Fibroblast of the conjunctiva (primary cell): ENCODE measurements at places on chromosomes 4 and X.

DNA sequence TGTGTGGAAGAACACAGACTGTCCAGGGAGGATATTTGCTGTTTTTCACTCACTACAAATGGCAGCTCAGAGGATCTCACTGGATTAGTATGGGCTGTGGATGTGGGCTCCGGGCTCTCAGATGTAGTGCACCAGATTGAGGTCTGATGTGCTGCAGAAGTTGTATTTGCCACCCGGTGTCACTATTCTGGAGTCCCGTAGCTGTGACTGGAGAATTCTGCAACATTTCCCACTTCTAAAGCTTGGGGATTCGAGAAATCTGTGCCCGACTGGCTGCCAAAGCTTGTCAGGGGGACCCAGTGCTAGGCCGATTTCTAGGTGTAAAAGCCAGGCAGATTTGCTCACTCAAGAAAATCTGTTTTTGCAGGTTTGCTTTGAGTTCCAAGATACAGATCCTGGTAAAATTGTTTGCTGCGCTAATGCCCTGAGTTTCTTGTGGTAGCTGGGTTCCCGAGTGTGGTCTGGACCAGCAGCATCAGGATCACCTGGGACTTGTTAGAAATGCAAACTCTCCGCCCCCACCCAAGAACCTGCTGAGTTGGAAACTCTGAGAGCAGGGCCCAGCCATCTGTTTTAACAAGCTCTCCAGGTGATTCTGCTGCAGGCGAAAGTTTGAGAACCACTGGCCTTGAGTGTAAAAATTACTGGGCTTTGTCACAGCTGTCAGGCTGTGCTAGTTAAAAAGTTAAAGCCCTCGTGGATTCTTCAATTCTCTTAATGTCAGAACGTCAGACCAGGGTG lies 18.1 kb downstream of the KIT start:
- no peak for DNase-seq

GRCh38 chrX:5998901-5999300 lies 229.8 kb downstream of the NLGN4X start:
- no peak for DNase-seq

DNA sequence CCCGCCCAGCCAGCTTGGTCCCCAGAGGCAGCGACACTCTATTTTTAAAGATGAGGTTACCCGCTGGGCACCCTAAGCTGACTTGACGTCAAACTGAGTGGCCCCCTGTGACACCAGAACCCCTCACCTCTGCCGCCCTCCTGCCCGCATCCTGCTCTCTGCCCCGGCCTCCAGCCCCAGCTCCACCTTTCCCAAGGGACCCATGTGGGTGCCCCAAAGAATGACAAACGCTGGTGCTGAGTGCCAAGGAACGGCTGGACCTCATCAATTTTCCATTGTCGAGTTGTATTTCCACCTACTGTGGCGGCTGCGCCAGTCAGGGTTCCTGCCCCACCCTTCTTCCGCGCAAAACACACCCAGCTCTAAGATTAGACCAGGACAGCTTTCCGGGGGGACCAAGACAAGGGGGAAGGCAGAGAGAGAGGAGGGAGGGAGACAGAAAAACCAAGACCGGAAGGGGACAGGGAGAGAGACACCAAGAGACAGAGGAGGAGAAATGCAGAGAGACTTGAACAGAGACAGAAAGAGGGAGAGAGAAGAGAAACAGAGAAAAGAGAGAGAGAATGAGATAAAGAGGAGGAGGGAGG lies 2.0 kb downstream of the PRKX start:
- DNase-seq: no peak

- DNase-seq: peak; percentile 17
Measured at GRCh38 chr4:123244137-123244536, 152.5 kb upstream of the SPRY1 start.

- no peak for DNase-seq
Measured at GRCh38 chr4:120773641-120774040, 148.9 kb downstream of the PRDM5 start.

DNA sequence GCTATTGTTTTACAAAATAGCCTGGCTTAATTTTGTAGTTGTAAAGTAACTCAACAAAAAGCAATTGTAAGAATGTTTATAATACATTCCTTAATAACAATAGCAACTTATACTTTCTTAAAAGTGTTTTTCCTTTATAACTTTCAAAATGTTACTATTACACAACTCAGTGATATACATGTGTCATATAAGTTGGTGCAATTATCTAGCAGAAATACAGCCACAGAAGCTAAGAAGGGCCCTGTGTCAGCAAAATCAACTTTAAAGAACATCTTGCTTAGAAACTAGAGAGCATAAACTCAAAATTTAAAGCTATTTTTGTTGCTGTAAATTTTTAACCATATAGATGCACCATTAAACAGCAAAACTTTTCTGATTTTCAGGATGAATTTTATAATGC lies 41.4 kb upstream of the MAB21L2 start:
- no peak for DNase-seq

- no peak for DNase-seq
Measured at GRCh38 chr4:105274090-105274489, 127.4 kb downstream of the TET2 start.

DNA sequence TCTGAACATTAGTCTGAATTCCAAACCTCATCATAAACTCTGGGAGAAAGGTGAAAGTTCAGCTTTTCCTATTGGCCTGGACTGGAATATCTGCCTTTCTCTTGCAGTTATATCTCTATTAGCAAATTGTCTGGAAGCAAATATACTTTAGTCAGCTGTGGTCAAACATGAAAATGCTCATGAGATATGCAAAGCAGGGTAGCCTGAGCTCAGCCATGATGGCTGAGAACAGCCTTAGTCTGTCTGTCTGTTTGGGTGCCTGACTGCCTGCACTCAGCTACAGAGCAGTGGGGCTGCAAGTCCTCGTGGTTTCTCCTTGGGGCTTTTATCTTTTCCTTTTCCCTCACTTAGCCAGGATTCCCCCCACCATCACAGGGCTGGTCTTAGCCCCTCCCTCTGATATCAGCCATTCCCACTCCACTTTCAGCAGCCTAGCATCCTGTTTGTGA lies 19.5 kb upstream of the PGRMC2 start:
- DNase-seq: no peak

DNA sequence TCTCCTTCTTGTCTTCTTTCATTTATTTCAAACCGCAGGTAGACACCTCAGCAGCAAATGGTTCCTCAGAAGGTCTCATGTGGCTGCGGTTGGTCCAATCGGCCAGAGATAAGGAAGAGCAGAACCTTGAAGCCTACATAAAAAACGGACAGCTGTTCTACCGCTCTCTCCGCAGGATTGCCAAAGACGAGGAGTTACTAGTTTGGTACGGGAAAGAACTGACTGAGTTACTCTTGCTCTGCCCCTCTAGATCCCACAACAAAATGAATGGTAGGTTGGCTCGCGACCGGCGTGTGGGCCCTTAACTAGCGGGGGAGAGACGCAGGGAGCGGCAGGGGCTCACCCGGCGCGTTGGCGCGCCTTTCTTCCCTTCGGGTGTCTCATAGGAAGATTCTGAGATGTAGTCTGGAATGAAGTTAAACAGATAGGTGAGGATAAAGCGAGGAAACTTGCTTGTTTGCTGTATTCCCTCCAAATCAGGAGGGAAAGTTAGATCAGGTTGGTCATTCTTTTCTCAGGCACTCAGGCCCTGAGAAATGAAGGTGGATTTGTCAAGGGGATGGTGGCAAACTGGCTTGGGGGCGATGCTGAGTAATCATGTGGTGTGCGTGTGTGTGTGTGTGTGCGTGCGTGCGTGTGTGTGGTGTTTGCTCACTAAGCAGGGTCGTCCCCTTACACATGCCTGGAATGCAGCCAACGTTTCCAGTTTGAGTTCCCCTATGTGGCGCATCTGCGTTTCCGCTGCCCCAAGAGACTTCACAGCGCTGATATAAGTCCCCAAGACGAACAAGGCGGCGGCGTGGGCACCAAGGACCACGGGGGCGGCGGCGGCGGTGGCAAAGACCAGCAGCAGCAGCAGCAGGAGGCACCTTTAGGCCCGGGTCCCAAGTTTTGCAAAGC lies 4.2 kb downstream of the PRDM8 start:
- DNase-seq: no peak

- no peak for DNase-seq
Measured at GRCh38 chrX:12113321-12113720, 25.0 kb upstream of the FRMPD4 start.

DNA sequence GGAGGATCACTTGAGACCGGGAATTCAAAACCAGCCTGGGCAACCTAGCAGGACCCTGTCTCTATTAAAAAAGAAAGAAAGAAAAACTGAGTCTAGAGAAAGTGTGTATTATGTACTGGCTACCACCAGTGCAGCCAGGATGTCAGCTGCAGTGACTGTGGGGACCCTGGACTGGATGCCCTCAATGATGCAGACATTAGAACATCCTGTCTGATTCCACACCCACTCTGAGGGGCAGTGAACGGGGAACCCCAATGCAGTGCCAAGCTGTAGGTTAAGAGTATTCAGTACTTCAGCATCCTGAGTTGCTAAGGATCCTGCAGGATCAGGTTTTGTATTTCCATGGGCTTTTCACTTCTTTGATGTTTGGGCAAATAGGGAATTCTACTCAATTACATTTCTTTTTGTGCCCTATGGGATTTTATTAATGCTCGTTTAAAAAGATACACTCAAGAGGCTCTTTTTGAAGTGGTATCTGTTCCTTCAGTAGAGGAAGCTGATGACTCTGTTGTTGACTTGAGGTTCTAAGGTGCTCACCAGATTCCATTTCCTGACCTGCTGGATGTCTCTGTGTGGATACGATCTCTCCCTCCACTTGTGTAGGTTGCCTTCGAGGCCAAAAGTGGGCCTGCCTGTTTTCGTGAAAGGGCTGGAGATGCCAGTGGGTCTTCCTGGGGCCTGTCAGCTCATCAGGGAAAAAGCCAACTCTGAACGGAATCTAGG lies 85.9 kb upstream of the CLCN4 start:
- DNase-seq: no peak

- no peak for DNase-seq
Measured at GRCh38 chr4:71487344-71487920, 148.6 kb downstream of the SLC4A4 start.

GRCh38 chrX:11465648-11466411 lies 172.6 kb downstream of the AMELX start:
- DNase-seq: no peak

- DNase-seq: no peak
Measured at GRCh38 chrX:150854856-150855255, 43.6 kb downstream of the CD99L2 start.

DNA sequence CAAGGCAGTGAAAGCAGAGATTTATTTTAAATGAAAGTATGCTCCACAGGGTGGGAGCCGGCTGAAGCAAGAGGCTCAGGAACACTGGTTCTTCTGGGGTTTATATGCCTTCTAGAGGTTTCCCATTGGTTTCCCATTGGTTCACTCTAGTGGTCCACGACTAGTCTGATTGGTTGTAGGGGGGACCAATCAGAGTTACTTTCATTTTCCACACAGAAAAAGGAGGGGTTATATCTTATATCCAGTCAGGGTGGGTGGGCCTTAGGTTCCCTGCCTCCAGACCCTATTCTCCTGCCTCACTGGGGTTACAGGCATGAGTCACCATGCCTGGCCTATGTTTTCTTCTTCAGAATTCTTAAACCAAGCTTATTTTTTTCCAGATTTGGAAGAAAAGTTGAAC lies 101.6 kb downstream of the KLHL8 start:
- DNase-seq: peak; percentile 37

DNA sequence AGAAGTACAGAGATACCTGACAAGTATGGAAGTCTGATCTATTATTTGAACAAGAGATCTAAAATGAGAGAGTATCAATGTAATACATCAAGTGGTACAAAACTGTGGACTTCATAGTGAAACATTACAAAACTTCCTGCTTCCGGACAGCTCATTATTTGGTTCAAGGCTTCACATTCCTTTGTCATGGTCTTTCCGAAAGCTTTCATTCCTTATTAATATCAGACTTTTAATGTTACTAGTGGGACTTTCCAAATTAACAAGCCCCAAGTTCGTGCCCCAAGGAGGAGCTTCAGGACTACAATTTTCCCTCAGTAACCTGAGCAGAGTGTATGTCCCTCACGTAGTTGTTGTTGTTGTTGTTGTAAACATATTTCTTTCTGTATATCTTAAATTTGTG lies 1.2 kb downstream of the CHIC2 start:
- DNase-seq: no peak

GRCh38 chr4:103499094-103499493 lies 220.7 kb downstream of the TACR3 start:
- peak; percentile 52 for DNase-seq

DNA sequence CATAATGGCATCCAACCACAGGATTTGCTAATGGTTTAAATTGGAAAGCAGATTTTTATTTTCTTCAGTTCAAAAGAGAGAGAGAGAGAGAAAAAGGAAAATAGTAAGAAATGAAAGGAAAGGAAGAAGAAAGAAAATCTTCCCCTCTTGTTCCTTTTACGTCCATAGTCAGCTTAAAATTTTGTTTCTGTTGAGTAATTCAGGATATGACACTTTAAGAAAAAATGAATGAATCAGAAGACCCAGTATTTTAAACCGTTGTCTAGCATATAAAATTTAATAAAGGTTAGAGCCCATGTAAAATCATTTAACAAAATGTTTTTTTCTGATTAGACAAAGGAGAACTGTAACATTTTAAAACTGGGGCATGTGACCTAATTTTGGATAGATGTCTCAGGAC lies 391.8 kb upstream of the EPHA5 start:
- no peak for DNase-seq

DNA sequence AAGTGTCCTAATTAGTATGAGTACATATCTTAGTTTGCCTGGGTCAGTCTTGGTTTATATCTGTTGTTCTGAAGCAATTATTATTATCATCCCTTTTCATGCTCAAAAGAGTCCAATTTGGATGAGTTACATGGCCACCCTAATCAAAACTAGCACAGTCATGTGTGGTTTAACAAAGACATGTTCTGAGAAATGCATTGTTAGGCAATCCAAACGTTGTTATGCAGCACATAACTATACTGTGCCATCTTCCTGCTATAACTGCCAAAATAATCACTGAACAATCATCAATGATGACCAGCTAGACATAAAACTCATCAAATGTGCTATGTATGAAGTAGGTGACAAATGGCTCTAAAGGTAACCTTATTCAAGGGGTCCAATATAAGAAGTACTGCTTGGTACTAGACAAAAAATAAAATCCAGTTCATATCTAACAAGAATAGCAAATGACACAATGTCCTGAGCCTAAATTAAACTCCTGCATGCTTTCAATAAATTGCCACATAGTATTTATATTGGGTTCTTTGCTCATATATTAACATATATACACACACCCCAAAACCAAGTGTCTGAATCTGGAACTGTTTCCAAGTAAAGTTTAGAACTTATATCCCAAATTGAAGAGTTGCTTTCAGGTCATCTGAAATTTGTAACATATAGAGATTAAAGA lies 41.9 kb downstream of the CNOT6L start:
- DNase-seq: no peak
